ENCODE measurements at places on chromosomes 4 and X.

DNA sequence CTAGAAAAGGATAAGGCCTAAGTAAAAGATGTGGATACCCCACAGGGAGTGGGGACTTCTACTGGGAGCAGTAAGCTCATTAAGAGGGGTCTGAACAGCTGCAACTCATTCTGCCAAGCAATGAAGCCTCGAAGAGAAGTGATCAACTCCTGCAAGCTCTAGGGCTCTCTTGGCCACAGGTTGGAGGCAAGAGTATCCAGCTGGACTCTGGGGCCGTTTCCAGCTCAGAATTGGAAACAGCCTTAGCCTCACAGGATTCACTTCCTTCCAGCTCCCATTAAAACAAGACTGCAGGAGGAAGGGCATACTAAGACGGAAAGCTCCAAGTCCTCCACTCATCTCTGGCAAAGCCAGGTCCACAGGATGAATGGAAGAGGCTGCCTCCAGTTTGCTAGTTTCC lies 126.3 kb downstream of the ATG4A start:
- no peak for DNase-seq

DNA sequence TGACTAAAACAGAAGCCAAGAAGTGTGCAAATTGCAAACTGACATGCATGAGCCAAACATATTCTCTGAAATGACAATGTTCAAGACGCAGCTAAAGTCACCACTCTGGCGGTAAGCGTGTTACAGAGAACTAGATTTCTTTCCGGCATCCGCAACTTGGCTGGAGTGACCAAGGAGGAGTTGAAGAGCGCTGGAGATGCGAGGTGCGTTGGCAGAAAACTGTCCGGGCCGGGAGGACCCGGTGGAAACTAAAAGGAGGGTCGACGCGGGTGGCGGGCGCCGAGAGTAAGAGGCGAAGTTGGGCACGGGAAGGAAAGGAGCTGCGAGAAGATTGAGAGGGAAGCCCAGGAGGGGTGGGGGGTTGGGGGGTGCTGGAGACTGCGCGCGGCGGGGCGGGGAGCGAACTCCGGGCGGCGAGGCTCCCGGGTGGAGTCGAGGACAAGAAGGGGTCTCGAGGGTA lies 807 bp downstream of the SEL1L3 start:
- DNase-seq = peak; percentile 68

DNA sequence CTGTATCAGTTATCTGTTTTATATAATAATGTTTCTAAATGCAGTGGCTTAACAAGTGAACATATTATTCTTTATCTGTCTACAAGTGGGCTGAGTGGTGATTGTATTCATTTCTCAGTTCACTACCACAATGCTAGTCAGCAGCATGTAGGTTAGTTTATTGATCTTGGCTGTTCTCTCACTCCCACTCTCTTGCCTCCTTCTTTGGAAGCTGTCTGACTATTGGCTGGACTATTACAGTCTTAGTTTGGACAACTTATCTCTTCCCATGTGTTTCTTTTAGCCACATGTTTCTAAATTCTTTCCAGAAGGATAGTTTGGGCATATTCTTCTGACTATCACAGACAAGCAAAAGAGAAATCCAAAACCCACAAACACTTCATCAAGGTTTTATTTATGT lies 459.5 kb upstream of the AGA start:
- no peak for DNase-seq

GRCh38 chr4:143443728-143444127 lies 69.8 kb upstream of the SMARCA5 start:
- DNase-seq = no peak

DNA sequence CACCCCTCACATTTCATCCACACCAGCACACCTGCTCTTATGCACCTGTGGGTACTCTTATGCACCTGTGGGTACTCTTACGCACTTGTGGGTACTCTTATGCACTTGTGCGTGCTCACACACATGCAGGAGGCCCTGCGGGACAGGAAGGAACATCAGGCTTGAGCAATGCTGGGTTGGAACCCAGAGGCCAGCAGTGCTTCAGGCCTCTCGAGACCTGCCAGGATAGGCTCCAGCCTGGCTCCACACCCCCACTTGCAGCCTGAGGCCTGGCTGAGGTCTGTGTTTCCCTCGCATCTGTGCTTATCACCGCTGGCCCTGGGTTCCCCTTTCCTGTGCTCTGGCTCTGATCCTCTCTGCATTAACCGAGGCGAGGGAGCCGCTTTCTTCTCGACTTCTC lies 34.7 kb downstream of the SORCS2 start:
- no peak for DNase-seq

- peak; percentile 69 for DNase-seq
These were observed at the start of gene BGN for GRCh38 chrX:153494541-153495361. Gene BGN, plus strand, starts transcription at chrX:153494980. Its CDS starts 9,652 bp downstream, at chrX:153504632.

DNA sequence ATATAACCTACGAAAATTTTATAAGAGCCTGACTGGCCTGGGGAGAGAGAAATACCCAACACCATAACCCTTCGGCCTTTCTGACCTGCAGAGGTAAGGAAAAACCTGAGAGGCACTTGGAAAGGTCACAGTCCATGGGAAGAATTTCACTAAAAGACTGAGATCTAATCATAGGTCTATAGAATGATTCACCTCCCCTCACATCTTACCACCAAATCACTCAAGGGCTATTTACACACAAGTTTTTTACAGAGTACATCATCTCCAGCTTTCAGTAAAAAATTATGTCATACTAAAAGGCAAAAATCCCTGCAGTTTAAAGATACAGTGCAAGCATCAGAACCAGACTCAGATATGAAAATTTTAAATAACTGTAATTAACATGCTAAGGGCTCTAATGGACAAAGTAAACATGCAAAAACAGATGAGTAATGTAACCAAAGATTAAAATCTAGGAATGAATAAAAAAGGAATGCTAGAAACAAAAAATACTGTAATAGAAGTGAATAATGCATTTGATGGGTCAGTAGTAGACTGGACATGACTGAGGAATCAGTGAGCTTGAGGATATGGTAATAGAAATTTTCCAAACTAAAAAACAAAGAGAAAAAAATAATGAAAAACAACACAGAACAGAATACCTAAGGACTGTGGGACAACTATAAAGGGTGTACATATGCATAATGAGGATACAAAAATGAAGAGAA lies 32.1 kb upstream of the SLC16A2 start:
- DNase-seq = no peak

GRCh38 chr4:119337010-119337409 lies 15.1 kb upstream of the FABP2 start:
- DNase-seq = no peak

- no peak for DNase-seq
These were observed 94.2 kb upstream of the DIAPH2 start for GRCh38 chrX:96590403-96590802.

GRCh38 chr4:113921089-113921794 lies 58.2 kb downstream of the ARSJ start:
- no peak for DNase-seq

- DNase-seq = no peak
These were observed 24.8 kb upstream of the KLF3 start for GRCh38 chr4:38639242-38639641.

- no peak for DNase-seq
These were observed 4.5 kb downstream of the DDX3X start for GRCh38 chrX:41338436-41338835.

DNA sequence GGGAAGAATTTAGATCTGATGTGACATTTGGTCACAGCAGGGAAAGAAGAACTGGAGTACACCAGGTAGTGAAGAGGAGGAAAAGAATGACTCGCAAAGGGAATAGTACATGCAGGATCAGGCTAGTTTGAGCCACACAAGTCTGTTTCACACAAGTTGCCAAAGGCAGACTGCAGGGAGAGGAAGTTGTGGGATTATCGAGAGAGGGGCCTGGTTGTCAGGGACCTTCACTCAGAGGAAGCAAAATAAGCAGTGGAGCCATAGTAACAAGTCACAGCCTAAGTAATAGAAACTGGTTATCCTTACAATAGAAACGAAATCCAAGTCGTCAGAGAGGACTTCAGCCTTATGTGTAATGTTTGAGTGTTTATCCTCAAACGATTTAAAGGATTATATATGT lies 316.7 kb upstream of the HTR2C start:
- DNase-seq = no peak

DNA sequence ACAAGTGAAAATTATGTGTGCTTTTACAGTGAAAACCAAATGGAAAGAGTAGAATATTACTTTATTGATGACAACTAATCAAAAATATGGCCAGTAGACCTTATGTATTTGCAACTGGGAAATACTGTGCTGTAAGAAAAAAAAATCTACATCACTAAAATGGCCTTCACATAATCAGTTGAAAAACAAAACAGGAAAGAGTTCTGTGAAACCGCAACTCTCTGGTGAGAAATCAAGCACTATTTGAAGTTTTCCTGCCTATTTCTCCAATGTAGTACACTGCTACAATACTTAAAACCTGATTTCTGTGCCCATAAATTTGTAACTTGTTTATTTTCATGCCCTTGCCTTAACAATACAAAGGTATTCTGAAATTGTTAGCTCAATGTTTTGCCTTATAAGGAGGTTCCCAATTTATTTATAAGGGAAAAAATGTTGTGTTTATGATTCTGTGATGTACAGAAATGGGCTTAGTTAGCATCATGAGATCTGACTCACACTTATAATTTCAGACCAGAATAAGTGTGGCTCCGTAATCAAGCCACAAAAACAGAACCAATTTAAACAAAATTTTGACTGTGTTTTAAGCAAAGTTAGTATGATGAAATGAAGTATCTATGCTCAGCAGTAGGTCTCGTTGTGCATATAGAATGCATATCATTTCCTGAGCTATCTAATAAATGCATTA lies 147.1 kb downstream of the FAT4 start:
- no peak for DNase-seq

GRCh38 chr4:35900286-35901243 lies 343.7 kb downstream of the ARAP2 start:
- no peak for DNase-seq
